ENCODE measurements at places on chromosomes 2 and 18.

GRCh38 chr2:176818617-176819016 is 394.0 kb upstream of the HNRNPA3 start:
- DNase-seq, result no peak

DNA sequence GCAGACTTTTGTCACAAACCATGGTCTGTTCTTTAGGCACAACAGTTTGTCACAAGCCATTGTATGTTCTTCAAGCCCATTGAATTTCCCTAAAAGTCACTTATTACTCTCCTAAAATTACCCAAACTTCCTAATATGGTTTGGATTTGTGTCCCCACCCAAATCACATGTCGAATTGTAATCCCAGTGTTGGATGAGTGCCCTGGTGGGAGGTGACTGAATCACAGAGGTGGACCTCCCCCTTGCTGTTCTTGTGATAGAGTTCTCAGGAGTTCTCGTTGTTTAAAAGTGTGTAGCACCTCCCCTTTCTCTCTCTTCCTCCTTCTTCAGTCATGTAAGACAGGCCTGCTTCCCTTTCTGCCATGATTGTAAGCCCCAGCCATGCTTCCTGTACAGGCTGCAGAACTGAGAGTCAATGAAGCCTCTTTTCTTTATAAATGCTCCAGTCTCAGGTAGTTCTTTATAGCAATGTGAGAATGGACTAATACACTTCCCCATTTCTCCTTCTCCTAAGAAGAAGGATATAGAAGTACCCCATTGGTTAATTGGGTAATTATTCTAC is 11.2 kb upstream of the GYPC start:
- DNase-seq, result no peak

DNA sequence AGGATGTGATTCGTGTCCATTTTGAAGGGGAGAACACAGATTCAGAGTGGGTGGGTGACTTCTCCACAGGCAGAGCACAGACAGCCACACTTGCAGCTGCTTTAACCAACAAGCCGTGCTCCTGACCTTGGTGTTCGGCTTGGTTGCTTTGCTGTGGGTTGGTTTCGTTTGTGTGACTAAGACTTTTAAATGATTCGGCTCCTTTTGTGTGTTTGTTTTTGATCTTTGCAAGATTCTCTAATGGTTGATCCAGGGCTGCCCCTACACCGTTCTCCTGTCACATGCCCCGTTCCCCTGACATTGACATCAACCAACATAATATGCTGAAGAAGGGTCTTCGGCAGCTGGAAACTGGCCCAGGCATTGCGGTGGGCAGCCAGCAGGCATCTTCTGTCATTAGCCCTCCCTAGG is 95.9 kb upstream of the MBOAT2 start:
- DNase-seq, result no peak

- no peak for DNase-seq
Observed at GRCh38 chr2:233972941-233973575, 55.9 kb downstream of the TRPM8 start.

DNA sequence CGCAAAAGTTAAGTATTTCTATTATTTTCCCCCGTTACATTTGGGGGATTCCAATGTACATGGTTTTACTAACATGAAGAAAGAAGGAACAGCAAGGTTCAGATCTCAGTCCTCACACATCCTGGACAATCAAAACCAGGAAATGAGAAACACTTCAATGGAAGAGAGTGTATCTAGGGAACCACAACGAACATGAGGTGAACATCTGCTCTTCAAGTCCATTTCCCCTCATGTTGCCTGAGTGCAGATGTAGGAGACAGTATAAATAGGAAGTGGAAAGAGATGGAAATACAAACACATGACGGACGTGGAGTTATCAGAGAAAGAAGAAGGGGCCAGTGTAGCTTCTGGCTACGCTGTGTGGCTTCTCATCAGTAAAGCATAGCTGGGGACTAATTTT is 52.6 kb downstream of the CHN1 start:
- DNase-seq, result no peak

DNA sequence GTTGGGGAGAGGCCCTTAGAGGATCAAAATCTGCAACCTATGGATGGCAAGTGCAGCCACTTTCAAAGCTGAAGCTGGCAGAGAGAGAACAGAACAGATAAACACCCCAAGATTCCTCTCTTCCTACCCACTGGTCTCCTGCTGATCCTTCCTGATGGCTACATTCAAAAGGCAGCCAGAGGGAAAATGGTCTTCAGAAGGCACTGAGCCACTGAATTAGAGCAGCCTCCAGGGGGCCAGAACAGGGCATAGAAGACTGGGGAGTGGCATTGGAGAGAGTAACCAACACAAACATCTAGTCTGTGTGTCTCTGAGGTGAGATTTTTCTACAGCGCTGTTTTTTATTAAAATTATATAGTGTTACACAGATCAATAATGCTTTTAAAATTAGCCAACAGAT is 432.6 kb downstream of the PARD3B start:
- DNase-seq, result no peak

- no peak for DNase-seq
Observed at GRCh38 chr2:88554189-88554588, 73.1 kb downstream of the EIF2AK3 start.

DNA sequence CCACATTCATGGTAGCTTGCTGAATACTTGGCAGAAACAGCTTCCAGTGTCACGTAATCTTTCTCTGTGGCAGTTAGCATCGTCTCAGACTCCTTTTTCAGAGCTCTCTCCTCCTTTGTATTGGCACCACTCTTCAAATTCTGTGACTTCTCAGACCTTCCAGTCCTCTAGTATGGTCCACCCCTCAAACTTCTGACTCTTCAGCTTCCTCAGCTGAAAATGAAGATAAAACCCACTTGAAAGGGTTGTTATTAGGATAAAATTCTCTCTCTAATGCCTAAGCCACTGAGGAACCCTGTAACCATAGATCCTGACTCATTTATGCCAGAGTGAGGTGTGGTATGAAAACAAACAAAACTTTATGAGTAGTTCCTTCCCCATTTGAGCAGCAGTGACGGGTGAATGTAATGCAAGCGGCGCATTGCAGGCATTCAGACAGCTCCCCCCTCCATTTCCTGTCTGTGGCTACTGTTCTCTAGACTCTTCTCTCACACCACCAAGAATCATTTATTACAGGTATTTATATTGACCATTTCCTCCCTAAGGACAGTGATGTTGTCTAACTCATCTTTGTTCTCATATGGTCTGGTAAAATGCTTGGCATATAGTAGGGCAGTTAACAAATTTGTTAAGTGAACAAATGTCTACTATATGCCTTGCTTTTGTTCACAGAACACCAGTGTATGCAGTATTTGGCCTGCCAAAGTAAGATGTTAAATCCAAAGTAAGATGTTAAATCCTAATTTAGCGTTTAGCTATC is 35.3 kb downstream of the GALNT1 start:
- no peak for DNase-seq

DNA sequence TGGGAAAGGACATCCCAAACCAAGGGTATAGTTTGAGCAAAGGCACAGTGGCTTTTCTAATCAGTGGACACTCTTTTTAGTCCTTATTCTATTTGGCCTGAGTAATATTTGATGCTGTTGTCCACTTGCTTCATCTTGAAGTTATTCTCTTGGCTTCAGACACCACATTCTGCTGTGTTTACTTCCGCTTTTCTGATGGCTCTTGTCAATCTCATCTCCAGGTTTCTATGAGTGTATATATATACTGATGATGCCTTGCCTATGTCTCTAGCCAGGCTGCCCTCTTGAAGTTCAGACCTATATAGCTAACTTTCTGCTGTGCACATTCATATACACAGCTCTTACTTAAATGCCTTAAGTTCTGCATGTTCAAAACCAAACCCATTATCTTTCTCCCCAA is 83.1 kb downstream of the EFEMP1 start:
- no peak for DNase-seq

DNA sequence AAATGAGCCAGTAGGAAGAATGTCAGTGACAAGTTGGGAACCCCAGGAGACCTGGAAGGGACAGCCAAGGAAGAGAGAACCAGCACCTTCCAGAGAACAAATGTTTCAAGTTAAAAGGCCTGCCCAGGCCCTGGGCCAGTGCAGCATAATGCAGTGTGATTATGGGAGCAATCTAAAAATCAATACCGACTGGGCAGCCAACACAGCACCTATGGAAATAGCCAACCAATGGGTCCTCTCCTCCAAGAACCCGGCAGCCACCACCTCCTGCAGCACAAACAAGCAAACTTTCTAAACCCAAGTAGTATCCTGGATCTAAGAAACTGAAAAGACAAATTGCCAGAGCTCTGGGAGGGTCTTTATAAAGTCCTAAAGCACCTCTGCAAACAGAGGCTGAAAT is 71.7 kb downstream of the CLHC1 start:
- no peak for DNase-seq

DNA sequence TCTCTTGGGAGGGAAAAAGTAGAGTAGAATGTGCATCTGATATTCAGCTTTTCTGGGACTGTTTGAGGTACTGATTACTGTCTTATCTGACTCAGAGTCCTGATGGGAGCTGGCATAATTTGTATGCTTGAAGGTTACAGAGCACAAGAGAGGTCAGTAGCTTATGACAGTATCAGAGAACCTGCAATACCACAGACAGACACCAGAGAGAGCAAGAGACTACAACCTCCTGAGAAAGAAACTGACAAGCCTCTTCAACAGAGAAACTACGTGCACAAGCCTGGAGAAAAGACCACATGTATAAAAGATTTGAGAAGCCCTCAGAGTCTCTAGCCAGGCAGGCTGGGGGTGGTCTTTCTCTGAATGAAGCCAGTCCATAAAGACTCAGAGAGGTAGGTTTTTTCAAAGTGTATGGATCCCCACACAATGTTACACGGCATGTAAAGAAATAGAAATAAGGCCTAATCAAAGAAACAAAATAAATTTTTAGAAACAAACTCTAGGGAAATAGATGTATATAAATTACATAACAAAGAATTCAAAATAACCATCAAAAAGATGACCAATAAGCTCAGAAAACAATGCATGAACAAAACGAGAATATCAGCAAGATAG is 568.3 kb downstream of the LRRTM4 start:
- DNase-seq, result peak; percentile 69

- DNase-seq, result no peak
Observed at GRCh38 chr18:55001394-55002024, 42.2 kb upstream of the CCDC68 start.

GRCh38 chr2:217612920-217613319 is 389.9 kb downstream of the TNS1 start:
- no peak for DNase-seq

GRCh38 chr18:45416168-45416567 is 199.1 kb upstream of the SLC14A2 start:
- DNase-seq, result no peak

GRCh38 chr2:27184115-27184514 is 27.7 kb upstream of the ATRAID start:
- no peak for DNase-seq

GRCh38 chr18:48186131-48186766 is 222.9 kb downstream of the ZBTB7C start:
- DNase-seq, result no peak

- DNase-seq, result no peak
Observed at GRCh38 chr2:44578471-44579093, 216.8 kb downstream of the CAMKMT start.

DNA sequence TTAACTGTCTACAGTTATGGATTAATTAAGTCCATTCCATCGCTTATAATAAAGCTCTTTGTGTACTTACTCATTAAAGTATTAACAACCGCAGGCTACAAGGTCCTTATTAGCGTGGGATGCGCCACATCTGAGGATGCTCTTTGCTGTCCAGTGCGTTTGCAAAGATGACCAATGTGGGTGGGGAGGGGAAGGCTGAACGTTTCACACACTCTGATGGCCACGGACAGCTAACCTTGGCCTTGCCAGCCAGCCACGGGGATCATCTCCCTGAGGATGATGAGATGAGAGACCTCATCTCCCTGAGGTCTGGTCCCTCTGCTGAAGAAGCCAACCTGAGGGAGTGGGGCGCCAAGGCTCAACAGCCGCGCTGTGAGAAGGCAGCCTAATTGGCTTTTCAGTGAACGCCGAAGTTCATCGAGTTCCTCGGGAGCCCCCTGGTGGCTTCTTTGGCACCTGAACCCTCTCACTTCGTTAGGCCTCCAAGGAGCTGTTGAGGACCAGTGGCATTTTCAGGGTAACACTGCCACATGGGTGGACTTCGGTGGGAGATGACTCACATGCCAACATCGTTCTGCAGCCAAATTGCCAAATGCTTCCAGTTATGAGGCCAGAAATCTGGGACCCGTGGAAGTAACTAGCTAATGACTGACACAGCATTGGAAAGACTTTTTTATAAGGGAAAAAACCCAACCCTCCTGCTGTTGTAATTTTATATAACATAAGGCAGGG is 69.3 kb upstream of the SEC11C start:
- peak; percentile 19 for DNase-seq

DNA sequence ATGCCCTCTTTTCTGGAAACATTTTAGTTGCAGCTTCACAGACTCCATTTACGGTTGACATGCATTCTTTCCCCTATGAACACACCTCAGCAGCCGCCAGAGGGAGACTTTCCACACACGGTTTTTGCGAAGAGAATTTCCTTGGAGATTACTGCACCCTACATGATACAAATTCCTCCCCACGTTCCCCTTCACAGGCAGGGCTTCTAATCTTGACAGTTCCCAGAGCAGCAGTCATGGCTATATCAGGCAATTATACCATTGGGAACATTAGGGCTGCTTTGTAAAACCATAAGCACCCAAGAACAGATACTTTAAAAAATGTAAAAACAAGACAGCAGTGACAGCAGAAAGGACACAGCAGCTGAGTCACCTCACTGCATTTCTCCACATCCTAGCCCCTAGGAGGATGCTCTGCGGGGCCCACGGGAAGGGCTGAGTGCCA is 253.8 kb downstream of the TGIF1 start:
- no peak for DNase-seq

GRCh38 chr18:54673936-54674335 is 82.9 kb downstream of the DYNAP start:
- DNase-seq, result no peak

DNA sequence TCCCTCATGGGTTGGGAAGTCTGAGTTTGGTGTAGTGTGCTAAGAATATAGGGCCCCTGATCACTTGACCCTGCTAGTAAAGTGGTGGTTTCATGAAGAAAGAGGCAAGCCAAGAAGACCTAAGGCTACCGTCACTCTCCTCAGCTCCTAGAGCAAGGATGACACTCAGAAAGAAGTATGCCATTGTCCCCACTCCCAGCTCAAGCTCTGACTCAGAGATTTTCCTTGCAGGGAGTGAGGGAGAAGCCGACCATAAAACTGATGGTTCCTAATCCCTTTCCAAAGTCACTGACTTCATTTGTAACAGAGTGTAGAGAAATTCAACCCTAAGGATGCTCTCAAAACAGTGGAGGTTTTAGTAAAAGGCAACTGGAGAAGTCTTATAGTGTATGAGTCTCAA is 80.9 kb downstream of the ICA1L start:
- no peak for DNase-seq

DNA sequence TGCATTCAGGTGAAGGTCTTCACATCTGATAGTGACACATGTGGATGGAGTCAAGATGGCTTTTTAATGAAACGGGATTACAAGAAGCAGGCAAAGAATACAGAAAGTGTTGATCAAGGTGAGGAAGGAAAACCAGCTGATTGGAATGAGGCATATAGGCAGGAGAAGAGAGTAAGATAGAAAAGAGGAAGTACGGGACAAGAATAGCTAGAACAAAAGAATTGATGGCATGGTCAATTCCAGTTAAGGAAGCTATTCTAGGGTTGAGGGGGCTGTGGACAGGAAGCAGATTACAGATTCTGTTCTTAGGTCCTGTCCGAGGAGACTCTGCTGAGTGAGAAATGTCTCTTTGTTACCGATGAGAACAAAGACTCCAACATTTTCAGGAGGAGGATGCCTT is 13.2 kb upstream of the NCK2 start:
- no peak for DNase-seq

GRCh38 chr2:26740890-26741302 is 23.2 kb upstream of the SLC35F6 start:
- no peak for DNase-seq

All from SW 1271 (cell line).